Kidney epithelial cell (primary cell): ENCODE measurements at places on chromosomes 5 and 9. TPM values are rescaled to one million over a fixed set of nuclear protein-coding genes. Genes with fewer than 3 reads are reported as not detected.

DNA sequence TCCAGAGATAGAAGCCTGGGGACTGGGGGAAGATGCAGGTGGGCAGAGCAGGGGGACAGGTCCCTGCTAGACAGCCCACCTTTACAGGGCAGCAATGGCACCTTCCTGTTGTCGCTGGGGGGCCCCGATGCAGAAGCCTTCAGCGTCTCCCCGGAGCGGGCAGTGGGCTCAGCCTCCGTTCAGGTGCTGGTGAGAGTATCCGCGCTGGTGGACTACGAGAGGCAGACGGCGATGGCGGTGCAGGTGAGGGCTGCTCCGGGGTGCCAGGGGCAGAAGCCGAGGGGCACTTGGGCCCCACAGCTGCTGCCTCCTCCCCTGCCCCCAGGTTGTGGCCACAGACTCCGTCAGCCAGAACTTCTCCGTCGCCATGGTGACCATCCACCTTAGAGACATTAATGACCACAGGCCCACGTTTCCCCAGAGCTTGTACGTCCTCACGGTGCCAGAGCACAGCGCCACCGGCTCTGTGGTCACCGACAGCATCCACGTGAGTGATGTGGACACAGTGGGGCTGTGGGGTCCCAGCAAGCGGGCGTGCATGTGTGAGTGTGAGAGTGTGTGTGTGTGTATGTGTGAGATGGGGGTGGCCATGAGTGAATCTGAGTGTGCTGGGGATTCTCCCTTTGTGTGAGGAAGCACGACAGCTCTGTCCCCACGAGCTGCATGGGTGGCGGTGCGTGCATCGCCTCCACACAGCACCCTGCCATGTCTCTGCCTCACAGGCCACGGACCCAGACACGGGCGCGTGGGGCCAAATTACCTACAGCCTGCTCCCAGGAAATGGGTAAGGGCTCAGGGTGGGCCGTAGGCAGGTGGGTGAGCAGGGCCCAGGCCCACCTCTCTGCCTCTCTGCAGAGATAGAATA, 28.4 kb downstream of the CDHR2 start:
- DNase-seq, result no peak

DNA sequence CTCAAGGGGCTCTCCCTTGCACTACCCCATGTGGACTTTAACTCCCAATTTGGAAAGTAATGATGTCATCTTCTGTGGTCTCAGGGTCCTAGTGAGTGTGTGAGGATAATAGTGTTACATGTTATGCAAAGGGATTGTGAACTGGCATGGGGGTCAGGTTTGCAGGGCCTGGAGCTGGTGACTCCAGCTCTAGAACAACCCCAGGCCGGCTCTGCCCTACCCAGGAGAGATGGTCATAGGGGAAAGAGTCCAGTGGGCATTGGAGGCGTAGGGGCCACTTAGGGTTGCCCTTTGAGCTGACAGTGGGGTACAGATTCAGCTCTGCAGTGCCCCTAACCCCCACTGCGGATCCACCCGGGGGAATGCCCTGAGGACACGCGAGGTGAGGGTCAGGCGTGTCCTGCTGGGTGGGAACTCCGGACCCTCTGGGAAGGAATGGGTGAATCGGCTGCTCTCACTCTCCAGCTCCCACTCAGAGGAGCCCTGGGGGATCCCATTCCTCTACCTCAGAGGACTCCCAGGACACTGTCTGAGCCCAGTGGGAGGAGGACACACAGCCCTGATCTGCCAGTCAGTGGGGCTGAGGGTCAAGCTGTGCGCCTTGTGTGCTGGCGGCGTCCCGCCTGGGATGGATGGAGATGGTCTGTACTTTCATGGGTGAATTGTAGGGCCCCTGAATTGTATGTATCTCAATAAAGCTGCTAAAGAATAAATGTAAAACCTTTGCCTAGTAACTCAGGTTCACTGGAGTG, 2.5 kb upstream of the NKD2 start:
- no peak for DNase-seq

BICD2 gene
- total RNA-seq, result 44.0 and 46.5 TPM in 2 replicates

CCNJL gene
- 21.9 and 23.4 TPM in 2 replicates for total RNA-seq

DNA sequence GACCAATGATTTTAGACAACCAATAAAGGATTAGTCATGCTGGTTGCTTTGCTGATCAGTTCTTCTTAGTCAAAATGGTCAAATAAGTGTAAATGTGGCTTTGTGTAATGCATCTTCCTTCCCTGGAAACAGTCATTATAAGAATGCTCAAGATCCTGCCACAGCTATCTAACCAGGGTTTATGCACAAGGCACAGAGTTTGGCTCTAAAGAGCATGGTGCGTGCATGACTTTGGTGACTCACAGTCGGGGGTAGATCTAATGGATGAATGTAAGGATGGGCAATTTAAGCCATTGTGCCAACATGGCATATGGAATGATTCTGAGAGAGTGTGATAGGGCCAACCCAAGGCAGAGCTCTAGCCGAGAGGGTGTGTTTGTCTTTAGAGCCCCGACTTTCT, 6.5 kb downstream of the LIX1 start:
- DNase-seq, result no peak

PCDHA10 gene
- 0.33 and 0.68 TPM in 2 replicates for total RNA-seq

DNA sequence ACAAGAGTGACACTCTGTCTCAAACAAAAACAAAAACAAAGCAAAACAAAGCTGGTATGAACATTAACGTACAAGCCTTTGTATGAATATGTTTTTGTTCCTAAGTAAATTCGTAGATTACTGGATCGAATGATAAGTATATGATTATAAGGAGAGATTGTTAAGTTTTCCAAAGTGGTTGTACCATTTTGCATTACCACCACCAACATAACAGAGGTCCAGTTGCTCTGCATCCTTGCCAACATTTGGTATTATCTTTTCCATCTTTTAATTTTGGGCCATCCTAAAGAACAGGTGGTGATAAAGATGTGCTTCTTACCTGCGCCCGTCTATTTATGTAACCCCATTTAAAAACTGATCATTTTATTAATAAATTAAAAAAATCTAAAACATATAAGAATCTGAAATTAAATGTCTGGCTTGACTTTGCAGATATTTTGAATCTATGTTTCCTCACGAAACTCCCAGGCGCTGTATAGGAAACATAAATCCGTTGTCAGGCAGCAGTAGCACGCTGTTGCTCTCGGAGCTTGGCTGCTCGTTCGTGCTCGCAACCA, 593 bp upstream of the NAA35 start:
- DNase-seq, result no peak

- peak; percentile 100 for DNase-seq
These were observed 592.0 kb upstream of the WWC1 start for GRCh38 chr5:167699432-167699831.

C5orf52 gene
- not detected in 2 replicates for total RNA-seq

DNA sequence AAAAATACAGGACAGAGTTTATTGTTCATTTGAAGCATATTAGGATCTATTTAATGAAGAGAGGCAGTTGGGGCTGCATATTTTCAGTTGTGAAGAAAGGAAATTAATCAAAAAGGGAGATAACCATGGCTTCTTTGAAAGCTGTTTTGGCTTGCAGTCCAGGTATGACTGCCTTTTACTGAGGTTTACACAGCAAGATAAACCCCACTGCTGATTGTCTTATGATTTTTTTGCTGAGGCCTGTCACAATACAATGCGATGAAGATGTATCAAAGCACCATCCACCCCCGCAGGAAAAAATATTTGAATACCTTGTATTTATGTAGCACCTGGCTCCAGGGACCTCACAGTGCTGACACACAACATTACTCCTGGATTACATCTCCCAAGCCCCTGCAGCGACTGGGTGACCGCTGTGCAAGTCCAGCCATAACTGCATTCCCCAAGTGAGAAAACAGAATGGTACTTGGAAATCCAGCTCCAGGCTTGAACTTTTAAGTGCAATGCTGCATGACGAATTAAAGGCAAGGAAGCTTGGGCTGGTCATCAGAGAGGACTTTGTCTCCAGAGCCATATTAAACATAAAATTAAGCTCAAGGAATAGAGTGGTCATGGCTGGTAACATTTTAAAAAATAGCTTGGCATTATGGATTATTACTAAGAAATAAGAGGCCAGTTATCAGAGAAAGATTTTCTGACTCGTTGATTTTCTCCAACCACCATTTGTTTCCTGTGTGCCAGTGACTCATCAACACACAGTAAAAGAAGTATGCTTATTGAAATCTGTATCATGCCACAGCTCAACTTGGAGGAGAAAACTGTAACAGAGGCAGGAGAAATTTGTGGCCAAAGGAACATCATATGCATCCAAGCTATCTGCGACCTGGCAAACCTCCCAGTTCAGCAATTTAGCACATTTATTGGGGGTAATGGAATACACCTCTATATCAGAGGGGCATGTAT, 374.2 kb downstream of the MAN2A1 start:
- DNase-seq, result no peak

C9orf50 gene
- not detected in 2 replicates for total RNA-seq

DNA sequence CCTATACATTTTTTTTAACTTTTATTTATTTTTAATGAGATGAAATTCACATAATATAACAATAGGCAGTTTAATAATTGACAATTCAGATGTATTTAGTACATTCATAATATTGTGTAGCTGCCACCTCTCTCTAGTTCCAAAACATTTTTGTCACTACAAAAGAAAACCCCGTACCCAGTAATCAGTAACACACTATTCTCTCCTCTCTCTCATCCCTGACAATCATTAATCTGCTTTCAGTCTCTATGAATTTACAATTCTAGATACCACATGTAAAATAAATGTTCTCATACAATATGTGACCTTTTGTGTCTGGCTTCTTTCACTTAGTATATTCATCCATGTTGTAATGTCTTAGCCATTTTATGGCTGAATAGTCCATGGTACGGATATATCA, 244.8 kb upstream of the DMRT1 start:
- DNase-seq, result no peak
